ENCODE measurements at places on chromosomes 12 and 14. TPM values are rescaled to one million over a fixed set of nuclear protein-coding genes. Genes with fewer than 3 reads are reported as not detected.

Gene SMOC1
- 2.4 TPM for total RNA-seq

DNA sequence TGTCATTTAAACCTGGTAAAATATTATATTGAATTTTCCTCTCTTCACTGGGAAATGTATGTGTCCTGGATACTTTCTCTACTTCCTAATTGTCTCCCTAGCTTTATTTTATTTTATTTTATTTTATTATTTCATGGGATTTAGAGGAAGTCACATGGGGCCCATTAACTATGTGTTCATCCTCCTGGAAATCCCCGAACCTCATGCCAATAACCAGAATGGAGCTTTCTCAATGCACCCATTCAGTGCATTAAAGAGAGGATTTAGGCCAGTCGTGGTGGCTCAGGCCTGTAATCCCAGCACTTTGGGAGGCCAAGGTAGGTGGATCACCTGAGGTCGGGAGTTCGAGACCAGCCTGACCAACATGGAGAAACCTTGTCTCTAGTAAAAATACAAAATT is 1.3 kb upstream of the RPGRIP1 start:
- no peak for DNase-seq
- no peaks in the 10 kb centered on the region for H3K36me3 ChIP-seq
- no peaks in the 10 kb centered on the region for H3K27me3 ChIP-seq

- H3K27me3 ChIP-seq: no peaks in the 10 kb centered on the region
- H3K27ac ChIP-seq: no peak overlapping the region
- no peak overlapping the region for H3K4me3 ChIP-seq
Measured at GRCh38 chr12:84760091-84760865, 152.3 kb downstream of the SLC6A15 start.

- H3K27me3 ChIP-seq: no peaks in the 10 kb centered on the region
- no peaks in the 10 kb centered on the region for H3K36me3 ChIP-seq
- no peak for DNase-seq
- H3K4me1 ChIP-seq: peaks cover 15% of the 10 kb centered on the region
- H3K4me3 ChIP-seq: no peak overlapping the region
Measured at GRCh38 chr12:54998958-54999510, 14.5 kb upstream of the TESPA1 start.
